ENCODE measurements at places on chromosomes 12 and 14. TPM values are rescaled to one million over a fixed set of nuclear protein-coding genes. Genes with fewer than 3 reads are reported as not detected.

DNA sequence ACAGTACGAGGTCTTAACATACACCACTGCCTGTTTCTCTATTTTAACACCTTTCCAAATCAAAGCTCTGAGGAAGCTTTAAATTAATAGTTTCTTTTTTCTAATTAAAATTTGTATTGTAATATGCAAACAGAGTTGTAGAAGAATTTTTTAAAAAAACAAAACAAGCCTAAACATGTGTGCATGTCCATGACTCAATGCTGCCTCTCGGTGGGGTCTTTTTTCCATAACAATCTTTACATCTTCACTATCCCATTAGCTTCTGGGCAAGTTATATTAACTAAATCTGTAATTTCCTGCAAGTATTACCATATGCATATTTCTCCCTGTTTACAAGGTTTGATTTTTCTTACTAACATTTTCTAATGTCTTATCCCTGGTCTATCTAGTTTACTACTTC lies 143.9 kb upstream of the NAV3 start:
- DNase-seq, result no peak

DNA sequence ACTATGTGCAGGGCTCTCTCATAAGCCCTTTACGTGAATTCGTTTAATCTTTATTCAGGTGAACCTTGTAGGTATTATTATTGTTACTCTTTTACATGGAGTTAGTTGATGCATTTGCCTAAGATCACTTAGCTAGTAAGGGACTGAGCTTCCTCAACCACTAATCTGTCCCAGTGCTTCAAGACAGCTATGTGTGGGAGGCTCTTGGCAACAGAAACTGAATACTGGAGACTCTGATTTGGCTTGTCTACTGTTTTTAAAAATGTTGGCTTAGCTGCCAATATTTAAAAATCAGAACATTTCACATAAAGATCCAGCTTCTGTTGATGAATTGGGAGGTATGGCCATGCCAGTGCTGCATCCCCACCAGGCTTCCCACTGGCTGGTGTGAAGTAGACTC lies 6.8 kb downstream of the KNTC1 start:
- no peak for DNase-seq

GRCh38 chr12:90974286-90974685 lies 19.3 kb upstream of the CCER1 start:
- no peak for DNase-seq

DNA sequence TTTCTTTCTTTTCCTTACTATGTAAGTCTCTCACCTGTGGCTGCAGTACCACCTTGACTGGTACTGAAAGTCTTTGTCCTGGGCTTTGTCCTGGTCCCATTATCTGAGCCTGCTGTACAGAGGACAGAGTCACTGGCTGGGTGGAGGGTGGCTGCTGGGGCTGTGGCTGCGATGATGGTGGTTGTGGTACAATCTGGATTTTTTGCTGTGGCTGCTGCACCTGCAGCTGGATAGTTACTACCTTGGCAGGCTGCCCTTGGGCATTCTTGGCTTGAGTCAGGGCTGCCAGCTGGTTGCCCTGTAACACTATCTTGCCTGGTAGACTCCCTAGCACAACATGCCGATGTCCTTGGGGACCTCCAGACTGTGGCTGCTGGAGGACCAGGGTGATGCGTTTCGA lies 27.0 kb downstream of the CHD8 start:
- DNase-seq, result no peak

DNA sequence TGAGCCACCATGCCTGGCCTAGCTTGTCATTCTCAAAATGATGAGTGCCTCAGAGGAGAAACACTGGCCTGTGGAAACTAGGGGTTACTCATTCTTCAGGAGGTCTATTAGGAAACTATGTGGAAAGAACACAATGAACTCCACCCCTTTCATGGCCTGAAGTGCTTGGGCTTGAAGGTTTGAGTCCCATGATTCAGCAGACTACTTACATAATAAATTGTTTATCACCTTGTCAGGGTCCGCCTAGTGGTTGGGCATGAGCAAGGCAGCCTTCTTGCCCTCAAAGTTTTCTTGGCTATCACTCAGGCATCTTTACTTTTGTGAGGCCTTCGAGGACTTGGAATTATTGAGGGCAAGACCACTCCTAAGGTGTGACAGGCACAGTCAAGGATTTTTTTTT lies 251.2 kb downstream of the ACSS3 start:
- no peak for DNase-seq

- no peak for DNase-seq
These were observed 48.4 kb downstream of the SMIM41 start for GRCh38 chr12:52127683-52128450.

GRCh38 chr14:42391146-42391834 lies 784.6 kb downstream of the LRFN5 start:
- DNase-seq, result no peak

DNA sequence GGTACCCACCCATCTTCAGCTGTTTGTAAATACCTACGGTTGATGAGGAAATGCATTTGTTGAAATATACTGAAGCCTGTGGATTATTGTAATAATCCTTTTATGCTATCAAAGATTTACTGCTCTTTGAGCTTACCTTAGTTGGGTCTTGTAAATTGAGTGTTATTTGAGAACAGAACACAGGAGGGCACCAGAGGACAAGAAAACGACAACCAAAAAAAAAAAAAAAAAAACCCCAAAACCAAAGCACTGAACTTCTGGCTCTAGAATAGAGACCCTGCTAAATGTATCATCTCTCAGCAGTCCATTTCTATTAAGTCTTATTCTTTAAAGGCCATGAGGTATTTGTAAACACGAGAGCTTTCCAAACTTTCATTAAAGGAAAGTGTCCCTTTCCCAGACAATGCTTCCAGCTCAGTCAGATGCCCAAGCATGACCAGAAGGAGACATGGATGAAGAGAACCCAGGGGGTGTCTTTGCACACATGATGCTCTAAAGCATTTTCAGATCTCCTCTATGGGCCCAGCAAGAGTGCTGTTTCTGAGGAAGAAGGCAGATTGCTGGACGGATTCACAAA lies 763.9 kb downstream of the NRXN3 start:
- DNase-seq, result no peak

DNA sequence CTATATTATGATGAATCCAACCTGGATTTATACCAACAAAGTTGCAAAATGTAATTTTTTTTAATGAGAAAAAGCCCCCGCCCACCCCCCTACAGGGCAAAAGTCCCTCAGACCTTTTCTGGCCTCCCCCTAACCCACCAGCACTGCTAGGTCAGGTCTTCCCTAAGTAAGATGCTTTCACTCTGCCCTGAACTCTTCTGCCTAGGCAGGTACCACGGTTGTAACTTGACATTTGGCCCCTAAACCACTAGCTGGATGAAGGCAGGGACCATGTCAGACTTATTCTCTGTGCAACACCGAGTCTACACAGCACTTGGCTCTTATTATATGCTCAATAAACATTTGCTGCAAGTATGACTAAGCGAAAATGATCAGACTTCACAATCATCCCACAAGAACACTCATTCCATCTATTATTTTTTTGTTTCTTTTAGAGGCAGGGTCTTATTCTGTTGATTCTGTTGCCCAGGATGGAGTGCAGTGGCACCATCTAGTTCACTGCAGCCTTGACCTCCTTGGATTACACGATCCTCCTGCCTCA lies 63.2 kb downstream of the SPRING1 start:
- DNase-seq, result no peak

- DNase-seq, result no peak
These were observed 188.9 kb upstream of the FOXG1 start for GRCh38 chr14:28577711-28578131.

DNA sequence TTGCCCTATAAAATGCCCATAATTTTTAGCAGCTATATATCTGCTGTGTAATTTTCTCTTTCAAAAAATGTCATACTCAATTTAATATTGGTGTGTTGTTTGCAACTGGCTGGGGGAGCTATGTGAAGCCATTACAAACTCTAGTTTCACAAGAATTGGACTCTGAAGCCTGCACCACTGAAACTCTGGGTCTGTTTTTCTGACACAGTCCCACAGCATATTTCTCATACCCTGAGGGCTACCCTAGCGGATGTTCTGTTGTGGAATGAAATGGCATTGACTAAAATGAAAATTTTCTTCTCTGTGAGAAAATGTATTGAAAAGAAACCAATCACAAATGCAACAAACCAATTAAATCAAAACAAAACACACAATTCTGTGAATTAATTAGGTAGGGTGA lies 284.6 kb upstream of the NPAS3 start:
- no peak for DNase-seq

GRCh38 chr14:69059658-69060623 lies 80.8 kb upstream of the ACTN1 start:
- DNase-seq, result no peak

GRCh38 chr12:96237465-96238077 lies 43.4 kb downstream of the ELK3 start:
- no peak for DNase-seq

The TMEM63C gene
- 0.18 TPM for total RNA-seq

The EFS gene
- total RNA-seq, result 0.57 TPM

The KLRF2 gene
- not detected for total RNA-seq

The STAC3 gene
- 2.9 TPM for total RNA-seq

The COCH gene
- 0.14 TPM for total RNA-seq

The LBHD2 gene
- not detected for total RNA-seq

The CLEC6A gene
- not detected for total RNA-seq

The CDCA4 gene
- total RNA-seq, result 3.5 TPM

Data from right lobe of liver (tissue), 6 donors.